ENCODE measurements at places on chromosomes 2 and 18.
A peak's percentile ranks its signal among the peaks of the same experiment; 100 is the strongest.

DNA sequence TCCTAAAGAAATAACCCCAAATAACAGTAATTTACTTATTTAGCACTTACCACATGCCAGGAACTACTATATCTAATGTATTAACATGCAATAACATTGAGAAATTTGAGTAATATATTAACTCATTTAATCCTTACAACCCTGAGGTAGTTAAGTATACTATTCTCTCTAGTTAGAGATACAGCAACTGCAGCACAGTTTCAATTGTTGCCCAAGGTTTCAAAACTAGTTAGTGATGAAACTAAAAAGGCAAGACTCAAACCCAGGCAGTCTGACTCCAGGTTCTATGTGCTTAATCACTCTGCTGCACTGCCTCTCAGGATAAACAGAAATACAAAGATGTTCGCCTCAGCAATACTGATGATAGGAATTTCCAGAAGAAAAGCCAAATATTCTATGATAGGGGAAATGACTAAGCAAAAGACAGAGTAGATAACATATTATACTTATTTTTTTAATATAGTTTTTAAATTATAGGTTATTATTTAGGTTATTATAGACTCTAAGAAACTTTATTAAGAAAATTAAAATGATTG is 88.0 kb downstream of the SS18 start:
- no peak for DNase-seq

DNA sequence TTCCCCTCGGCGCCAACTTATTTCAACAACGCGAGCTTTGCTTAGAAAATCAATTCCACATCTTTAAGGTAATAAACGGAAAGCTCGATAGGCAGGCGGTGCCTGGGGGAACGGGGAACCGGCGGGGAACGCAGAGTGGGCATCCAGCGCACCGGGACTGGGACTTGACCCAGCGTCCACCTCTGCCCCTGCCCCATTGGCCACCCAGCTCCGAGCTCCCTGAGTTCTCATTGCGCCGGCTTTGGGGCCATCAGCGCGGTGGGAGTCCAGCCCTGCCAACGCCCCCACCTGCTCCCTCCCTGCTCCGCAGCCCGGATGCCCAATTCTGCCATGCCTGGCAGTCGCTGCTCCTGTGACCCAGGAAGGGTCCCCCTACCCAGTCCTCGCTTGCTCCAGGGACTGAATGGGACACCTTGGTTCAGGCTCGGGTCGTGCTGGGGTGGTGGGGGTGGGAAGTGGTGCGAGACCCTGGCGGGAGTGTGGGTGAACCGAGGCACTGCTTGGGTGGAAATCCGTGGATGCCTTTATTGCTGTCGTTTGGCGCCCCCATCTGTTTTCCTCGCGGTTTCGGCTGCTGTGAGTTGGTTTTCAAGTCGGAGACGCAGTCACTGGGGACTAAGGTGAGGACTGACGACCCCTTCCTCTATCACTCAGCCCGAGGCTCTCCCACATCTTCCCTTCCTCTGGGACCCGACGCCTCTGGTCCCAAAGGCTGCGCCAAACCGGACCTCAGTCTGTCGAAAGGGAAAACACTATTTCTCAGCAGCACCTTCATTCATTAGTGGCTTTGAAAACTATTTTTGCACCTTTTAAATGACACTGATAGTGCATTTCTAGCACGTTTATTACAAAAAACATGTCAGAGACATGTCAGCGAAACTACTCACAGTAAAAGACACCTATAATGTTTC is 2.4 kb upstream of the EVX2 start:
- DNase-seq: no peak

DNA sequence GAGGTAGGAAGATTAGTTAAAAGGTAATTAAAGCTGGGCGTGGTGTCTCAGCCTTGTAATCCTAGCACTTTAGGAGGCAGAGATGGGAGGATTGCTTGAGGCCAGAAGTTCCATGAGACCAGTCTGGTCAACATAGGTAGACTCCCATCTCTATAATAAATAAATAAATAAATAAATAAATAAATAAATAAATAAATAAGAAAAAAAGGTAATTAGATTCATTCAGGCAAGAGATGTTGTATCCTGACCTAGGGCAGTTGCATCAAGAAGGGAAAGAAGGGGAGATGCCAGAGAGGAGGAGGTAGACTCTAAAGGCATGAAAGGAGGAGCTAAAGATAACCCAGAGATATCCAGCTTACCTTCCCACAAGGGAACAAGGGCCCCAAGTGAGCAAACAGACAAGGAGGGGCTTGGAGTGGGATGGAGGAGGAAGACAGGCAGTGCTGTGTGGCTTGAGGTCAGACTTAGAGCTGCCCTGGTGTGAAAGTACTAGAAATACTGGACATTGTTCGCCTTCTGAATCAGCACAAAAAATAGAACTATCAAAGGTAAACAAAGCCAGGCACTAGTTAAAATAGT is 7.4 kb upstream of the RAB1A start:
- DNase-seq: no peak

- no peak for DNase-seq
Measured at GRCh38 chr2:184830531-184830930, 232.2 kb downstream of the ZNF804A start.

- no peak for DNase-seq
Measured at GRCh38 chr2:68448671-68449653, 18.1 kb downstream of the FBXO48 start.

DNA sequence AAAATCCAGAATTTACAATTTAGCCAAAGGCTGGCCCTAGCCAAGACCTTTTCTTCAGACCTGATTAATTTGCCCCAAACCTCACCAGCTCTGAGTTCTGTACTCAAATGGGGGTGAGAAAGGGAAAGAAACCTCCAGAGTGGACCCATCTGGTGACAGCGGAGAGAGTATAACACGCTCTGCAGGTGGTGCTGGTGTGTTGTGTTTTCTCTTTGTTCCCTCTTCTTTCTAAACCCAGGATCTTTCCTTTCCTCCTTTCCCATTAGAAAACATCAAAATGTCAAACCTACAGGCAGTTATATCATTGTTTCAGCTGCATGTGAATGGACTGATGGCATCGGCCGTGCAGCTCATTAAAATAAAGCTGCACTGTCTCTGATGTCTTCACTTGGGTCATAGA is 253.2 kb upstream of the SP5 start:
- DNase-seq: no peak

DNA sequence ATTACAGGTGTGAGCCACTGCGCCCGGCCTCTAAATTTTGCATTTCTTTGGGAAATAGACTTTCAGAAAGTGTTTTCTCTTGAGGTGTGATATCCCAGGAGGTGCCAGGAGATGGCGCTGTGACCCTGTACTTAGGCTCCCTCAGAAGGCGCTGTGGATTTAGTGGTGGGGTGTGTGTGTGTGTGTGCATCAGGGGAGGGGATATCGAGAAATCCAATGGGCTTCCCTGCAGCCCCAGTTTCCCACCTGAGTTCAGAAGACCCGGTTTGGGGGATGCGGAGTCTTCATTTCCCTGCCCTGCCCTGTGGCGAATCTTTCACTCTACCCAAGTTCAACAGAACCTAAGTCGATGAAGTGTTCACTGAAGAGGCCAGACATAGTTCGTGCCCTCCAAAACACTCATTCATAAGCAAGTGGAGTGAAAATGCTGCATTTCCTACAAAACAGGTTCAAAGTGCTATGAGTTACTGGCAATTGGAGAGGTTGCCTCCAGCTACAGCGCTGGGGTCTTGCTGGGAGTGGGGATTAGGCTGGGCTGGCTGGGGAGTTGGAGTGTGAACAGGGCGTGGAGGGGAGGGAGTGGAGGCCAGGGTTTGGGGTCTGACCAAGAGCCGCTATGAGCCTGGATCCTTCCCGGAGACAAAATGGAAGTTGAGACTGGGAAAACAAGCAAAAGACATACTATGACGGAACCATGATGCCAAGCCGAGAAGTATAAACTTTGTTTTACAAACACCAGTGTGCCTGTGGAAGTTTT is 6.5 kb upstream of the WNT6 start:
- peak; percentile 46 for DNase-seq

DNA sequence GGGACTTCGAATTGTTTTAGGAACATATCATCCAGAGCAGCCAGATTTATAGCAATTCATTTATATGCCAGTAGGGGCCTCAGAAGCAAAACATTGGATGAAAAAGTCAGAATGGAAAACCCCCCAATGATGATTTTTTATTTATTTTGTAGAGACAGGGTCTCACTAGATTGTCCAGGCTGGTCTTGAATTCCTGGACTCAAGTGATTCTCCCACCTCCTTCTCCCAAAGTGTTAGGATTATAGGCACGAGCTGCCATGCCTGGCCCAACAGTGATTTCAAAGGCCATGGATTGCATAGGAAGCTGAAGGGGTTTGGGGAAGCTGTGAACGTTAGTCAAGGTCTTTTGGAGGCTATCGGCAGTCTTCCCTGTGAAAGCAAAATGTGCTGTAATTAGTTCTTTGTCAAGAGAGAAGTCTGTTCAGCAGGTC is 21.9 kb upstream of the MCFD2 start:
- DNase-seq: no peak

DNA sequence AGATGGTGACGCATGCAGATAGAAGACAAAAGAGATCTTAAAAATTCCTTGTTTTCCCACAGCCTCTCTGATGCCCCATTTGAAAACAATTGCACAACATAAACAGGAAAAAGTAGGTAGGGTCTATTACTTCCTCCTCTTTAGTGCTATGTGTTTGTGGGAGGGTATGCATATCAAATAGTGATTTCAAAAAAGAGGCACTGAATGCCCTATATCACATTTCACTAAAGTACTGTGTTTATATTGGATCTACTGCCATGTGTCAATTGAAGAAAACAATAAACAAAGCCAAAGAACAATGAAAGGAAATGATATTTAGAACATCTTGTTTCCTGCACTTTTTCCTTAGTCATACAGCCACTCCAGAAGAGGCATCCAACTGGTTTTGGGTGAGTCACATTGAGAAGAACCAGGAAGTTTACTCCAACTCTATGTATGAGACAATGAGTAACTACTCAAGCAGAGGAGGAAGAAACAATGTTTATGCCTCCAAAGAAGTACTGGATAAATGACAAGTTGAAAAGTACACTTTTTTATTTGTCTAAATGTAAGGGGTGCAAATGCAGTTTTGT is 583.6 kb downstream of the FBXO15 start:
- no peak for DNase-seq

DNA sequence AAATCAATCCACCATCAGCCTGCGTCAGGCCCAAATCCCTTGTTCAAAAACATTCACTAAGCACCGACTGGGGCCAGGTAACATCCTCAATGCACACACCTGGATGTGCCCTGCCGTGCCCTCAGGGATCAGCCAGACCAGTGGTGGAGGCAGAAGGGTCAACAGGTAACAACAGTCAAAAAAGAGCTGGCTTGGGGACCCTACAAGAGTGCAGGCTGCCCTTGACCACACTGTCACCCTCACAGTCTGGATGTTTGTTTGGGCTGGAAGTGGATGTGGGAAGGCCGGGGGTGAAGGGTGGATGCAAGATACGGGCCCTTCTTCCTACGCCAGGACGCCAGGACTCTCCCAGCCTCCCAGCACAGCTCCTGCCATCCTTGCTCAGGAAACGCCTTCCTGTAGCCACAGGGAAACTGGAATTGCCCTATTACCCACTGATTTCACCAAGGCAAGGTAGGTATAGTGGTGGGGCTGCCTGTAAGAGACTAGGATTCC is 2.7 kb downstream of the BIN1 start:
- no peak for DNase-seq

GRCh38 chr2:32942793-32943485 is 3.8 kb upstream of the LTBP1 start:
- no peak for DNase-seq

DNA sequence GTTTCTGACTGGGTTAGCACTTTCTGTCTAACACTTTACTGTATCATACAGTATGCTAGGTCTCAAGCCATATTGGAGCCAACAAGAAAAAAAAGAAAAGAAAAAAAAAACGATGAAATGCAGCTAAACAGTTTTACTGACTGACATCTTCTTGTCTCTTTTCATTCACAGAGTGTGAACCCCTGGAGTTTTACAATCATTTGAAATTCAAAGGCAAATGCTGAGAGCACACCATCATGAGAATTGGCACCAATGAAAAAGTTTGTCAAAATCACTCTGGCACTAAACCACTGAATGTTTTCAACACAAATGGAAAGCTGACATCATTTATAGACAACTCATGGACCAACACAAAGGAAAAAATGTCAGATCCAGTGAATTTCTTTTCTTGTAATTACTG is 513.3 kb downstream of the LRRTM4 start:
- no peak for DNase-seq

- DNase-seq: no peak
Measured at GRCh38 chr2:28624793-28625701, 126.6 kb upstream of the PPP1CB start.

GRCh38 chr2:83459456-83459855 is 999.6 kb downstream of the SUCLG1 start:
- no peak for DNase-seq

DNA sequence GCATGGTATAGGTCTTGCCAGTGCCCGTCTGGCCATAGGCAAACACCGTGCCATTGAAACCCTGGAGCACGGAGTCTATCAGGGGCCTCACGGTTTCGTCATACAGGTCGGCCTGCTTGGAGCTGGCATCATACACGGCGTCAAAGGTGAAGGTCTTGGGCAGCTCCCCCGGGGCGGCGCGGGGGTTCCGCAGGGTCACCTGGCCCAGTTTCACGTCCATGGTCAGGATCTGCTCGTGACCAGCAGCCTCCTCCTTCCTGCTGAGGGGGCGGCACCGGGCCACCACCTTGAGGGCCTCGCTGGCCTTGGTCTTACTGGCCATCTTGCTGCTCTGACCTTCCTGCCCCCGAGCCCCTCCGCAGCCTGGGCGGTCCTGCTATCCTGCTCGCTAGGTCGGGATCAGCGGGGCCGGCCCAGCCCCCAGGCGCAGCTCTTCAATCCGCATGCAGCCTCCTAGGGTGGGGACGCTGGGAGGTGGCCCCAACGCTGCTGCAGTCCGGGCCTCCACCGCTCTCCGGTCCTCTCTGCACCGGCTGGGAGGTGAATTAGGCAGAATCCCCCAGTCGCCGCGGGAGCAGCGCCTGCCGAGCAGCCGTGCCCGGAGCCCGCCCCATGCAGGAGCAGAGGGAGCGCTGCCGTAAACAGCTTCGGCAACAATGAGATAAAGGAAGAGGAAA is 563 bp downstream of the KIF3C start:
- no peak for DNase-seq

DNA sequence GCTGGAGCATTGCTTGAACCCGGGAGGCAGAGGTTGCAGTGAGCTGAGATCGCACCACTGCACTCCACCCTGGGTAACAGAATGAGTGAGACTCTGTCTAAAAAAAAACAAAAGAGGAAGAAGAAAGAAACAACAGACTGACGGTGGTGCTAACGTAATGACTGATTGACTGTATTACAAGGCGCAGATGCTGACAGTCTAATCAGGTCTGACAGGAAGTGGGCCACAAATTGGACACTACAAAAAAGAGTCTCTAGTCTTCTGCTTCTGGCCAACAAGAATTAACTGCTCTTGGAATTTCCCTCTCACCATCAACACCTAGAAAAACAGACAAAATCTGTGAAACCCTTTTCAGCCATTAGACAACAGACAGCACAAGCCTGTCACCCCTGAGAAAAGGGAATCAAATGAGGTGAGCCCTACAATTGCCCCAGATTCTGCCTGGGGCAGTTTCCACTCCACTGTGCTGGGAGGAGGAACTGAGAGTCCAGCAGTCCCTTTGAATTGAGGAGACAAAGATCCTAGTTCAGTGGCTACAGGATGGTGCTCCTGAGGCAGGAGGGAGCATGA is 43.3 kb downstream of the SNED1 start:
- DNase-seq: no peak
